Right kidney (tissue), 9 donors: ENCODE measurements at places on chromosomes 1 and 21.

GRCh38 chr1:85274969-85275453 lies 1.4 kb downstream of the BCL10 start:
- DNase-seq, result no peak

DNA sequence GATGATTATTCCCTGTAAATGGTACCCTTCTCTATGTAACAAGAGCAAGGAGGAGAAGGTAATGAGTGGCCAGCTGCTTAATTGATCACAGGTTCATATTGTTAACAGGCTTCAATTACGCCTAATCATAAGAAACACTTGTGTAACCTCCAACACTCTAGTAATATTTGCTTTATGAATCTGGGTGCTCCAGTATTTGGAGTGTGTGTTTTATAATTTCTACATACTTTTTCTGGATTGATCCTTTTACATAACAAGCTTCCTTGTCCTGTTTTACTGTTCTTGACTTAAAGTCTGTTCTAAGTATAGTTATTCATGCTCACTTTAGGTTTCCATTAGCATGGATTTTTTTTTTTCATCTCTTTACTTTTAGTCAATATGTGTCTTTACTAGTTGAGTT lies 984.2 kb downstream of the AMY1C start:
- DNase-seq, result no peak

DNA sequence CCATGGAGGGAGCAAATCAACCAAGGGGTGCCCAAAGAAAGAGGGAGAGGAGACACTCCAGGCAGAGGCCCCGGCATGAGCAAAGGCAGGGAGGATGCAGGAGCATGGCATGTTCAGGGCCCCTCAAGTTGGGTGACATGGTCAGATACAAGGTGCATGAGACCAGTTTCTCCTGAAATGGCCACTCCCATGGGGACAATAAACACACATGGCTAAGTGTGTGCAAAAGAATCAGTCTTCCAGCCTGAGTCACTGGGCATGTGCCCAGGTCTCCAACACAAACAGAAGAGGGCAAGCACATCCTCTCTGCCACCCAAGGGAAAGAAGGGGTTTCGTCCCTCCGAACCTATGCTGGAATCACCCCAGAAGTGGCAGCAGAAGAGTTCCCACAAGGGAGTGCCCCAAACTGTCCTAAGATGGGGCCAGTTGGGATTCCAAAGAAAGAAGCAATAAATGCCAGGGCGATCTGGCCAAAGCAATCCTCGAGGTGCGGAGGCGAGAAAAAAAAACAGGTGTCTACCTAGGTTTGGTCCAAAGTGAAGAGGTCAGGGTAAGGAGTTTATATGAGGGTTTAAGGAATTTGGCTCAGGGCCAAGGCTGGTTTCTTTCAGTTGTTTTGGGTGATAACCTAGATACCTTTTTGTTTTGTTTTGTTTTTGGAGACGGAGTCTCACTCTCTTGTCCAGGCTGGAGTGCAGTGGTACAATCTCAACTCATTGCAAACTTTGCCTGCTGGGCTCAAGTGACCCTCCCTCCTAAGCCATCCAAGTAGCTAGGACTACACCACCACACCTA lies 13.2 kb downstream of the CASP9 start:
- no peak for DNase-seq

- DNase-seq, result no peak
Measured at GRCh38 chr1:44594353-44594752, 79.9 kb downstream of the TMEM53 start.

DNA sequence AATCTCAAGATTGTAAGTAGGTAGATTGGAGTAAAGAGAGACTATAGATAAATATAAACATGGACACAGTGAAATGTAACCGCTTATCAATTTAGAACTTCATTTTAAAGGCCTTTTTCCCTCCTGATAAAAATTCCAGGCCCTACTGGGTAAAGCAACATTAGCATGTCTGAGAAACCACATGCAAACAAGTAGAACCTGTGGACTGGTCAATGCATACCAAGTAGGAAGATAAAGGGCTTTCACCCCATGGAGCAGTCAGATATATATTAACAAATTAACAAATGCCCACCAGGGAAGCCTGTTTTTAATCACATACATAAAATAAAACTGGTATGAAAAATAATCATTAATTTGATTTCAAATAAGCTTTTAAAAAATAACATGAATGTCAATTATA lies 8.1 kb downstream of the DPH5 start:
- no peak for DNase-seq

GRCh38 chr1:81682490-81682889 lies 118.2 kb upstream of the ADGRL2 start:
- peak; percentile 8 for DNase-seq

- DNase-seq, result no peak
Measured at GRCh38 chr1:165173818-165174217, 182.7 kb downstream of the LMX1A start.

- no peak for DNase-seq
Measured at GRCh38 chr1:117928881-117929342, 509 bp downstream of the GDAP2 start.

DNA sequence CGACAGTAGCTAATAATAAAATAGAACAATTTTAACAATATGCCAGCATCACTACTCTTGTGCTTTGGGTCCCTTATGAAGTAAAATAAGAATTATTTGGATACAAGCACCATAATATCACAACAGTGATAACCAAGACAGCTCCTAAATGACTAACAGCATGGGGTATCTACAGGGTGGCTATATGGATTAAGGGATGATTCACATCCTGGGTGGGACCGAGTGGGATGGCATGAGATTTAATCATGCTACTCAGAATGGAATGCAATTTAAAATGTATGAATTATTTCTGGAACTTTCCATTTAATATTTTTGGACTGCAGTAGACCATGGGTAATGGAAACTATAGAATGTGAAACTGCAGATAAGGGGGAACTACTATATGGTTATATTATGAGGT lies 28.1 kb upstream of the B3GALNT2 start:
- DNase-seq, result no peak

GRCh38 chr1:9451081-9451480 lies 88.2 kb upstream of the SLC25A33 start:
- no peak for DNase-seq

- no peak for DNase-seq
Measured at GRCh38 chr1:7209336-7209735, 424.1 kb downstream of the CAMTA1 start.

- no peak for DNase-seq
Measured at GRCh38 chr1:240074908-240075307, 16.8 kb upstream of the FMN2 start.

GRCh38 chr21:42047821-42048613 lies 23.1 kb upstream of the UMODL1 start:
- DNase-seq, result no peak

- DNase-seq, result no peak
Measured at GRCh38 chr1:19377812-19378718, 65.9 kb downstream of the SLC66A1 start.

DNA sequence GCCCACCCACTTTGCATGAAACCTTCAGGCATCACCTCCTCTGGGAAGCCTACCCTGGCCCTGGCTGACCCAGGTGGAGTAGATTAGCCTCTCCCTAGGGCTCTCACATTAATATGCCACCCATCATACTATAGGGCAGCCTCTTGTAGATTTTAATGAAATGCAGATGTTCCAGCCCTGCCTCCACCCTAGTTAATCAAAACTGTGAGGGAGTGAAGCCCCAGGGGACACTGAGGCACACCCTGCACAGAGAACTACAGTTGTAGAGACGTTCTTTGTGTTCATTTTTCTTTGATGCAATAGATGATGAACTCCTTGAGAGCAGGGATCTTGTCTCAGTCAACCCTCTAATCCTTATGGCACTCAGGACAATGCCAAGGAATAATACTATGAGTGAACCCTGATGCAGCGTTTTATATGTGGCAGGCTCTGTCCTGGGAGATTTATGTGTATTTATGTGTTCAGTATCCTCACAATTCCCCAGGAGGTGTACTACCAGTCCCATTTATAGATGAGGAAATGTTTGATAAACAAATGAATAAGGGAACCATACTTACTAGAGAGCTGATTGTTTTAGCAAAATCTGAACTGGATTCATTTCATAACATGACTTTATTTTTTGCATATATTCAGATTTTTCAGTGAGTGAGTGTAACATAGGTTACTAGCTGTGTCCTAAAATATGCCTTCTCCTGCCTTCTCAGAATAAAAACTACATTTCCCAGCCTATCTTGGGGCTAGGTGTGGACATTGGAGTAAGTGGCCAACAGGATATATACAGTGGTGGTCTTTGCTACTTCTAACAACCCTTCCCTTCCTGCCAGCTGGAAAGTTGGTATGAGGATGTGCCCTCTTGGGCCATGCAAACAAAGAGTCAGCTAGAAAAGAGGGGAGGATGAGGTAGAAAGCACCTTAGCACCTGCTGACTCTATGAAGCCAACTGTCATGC lies 23.5 kb upstream of the PRELP start:
- DNase-seq, result no peak

GRCh38 chr1:154413177-154413783 lies 8.1 kb downstream of the IL6R start:
- DNase-seq, result no peak

DNA sequence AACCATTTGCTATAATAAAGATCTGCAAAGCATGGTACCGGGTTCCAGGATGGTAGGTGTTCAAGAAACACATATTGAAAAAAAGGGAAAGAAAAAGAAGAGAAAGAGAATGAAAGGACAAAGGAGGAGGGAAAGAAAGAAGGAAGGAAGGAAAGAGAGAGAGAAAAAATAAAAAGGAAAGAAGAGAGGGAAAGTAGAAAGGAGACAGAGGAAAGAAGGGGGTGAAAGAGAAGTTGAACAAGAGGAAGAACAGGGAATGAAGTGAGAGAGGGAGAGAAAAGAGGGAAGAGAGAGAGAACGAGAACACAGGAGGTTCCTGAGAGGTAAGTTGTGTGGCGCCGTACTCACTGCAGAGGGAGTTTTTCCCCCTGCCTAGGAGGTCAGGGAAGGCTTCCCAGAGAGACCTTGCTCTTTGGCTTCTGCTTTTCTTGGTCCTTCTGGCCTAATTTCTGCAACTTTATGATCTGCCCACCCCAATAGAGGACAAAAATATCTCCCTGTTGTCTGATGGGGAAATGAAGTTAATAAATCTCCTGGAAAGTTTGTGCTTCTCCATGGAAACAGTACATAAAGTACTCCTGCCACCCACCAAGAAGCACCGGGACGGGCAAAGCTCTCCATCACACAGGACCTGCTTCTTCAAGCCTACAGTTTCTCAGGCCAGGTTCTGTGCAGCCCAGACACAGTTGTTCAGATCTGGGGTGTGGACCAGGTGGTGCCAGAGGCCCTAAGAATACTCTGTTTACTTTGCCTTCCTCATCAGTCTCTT lies 124.8 kb downstream of the ROR1 start:
- DNase-seq, result no peak

GRCh38 chr21:39373634-39374033 lies 24.7 kb upstream of the HMGN1 start:
- no peak for DNase-seq

DNA sequence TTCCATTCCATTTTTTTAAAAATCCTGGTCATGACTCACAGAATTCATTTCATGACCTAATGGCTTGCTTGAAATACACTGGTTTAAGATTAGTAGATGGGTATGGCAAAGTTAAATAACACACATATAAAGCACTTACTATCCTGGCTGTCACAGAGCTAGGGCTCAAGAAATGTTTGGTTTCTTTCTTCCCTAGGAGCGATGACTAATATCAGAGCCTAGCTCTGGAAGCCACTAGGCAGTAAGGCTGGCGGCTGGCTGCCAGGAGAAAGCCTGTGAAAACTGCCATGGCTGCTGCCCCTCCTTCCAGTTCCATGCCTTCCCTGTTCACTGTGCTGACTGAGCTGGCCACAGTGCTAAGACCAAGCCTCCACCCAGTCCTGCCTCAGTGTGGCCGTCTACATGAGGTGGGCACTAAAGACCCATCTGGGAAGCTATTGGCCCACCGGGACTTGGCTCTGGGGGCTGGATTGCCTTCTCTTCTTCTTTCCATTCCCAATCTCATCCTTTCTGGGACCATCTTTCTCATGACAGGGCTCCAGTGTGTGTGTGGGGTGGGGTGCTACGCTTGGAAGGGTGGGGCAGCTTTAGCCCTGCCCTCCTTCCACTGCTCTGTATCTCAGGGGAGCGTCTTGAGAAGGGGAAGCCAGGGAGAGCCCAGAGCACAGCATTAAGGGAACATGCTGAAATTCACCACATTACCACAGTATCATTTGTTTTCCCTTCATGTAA lies 10.8 kb upstream of the ASCL5 start:
- no peak for DNase-seq

DNA sequence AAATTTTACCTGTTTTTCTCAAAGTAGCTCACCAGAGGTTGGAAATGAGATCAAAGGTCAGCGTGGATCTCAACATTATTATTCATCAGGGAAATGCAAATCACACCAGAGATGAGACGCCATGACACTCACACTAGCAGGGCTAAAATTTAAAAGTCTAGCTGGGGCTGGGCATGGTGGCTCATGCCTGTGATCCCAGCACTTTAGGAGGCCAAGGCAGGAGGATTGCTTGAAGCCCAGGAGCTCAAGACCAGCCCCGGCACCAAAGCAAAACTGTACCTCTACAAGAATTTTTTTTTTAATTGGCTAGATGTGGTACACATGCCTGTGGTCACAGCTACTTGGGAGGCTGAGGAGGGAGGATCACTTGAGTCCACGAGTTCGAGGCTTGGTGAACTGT lies 41.4 kb upstream of the PCBP3 start:
- DNase-seq, result no peak

- no peak for DNase-seq
Measured at GRCh38 chr1:18885311-18886002, 16.9 kb downstream of the ALDH4A1 start.

DNA sequence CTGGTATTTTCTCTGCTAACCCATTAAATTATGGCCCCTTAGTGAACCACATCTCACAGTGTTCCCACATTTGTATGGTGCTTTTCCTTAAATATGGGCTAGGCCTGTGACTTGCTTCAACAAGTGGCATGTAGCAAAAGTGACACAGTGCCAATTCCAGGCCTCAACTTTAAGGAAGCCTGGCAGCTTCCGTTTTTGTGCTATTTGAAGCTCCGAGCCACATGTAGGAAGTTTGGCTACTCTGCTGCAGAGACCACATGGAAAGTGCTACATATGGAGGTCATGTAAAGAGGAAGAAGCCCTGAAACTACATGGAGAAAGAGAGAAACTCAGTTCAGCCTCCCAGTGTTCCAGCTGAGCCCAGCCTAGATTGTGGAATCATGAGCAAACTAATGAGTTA lies 28.5 kb upstream of the DR1 start:
- no peak for DNase-seq

DNA sequence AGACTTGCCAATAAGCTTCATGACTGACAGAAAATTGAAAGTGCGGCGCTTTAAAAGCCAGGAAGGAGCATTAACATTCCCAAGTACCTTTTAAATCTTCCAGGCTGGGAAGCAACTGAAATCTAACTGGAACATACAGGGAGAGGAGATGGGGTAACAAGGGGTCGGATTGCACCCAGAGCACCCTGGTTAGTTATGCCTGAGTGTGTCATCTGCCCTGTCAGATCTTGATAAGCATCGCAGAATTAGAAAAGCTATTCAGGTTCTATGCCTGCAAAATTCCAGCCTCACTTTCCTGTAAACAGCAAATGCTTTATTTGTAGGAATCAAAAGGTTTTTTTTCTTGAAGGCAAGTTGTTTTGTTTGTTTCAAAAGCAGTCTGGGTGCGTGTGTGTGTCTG lies 58.5 kb downstream of the SERBP1 start:
- DNase-seq, result no peak

- no peak for DNase-seq
Measured at GRCh38 chr1:201104141-201104540, 8.1 kb downstream of the CACNA1S start.
